Thoracic aorta (tissue), 2 donors: ENCODE measurements at places on chromosomes 3 and 15. TPM values are rescaled to one million over a fixed set of nuclear protein-coding genes. Genes with fewer than 3 reads are reported as not detected.

DNA sequence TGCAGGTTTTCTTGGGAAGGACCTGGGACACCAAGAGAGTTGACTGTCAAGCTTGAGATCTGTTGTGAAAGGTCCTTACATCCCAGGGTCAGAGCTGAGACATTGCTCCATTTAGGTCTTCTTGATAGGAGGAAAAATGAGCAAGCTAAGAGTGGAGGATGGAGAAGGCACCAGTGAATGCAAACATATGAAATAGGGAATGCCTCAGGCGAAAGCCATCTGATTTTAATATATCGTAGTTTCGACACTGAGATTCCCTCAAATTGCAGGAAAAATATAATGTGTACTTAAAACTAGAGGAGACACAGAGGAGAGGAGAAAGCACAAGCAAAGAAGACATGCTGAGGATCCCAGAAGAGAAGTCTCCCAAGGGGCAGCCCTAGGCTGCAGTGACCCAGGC is 85.5 kb downstream of the TM4SF4 start:
- no peak for DNase-seq

GRCh38 chr3:121995161-121996137 is 26.6 kb downstream of the ILDR1 start:
- DNase-seq = no peak

DNA sequence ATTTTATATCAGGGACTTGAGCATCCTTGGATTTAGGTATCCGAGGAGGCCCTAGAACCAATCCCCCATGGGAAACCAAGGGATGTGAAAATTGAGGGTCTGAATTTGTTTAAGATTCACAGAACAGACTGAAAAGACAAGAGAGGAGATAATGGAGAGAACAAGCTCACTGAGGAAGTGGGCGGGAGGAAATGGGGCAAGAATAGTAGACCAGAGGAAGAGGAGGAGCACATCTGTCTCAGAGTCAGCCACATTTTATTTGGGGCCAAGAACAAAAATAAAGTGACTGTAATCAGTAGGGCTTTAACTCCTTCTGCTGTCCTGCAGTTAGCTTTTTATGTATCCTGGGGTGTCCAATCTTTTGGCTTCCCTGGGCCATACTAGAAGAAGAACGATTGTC is 63.8 kb downstream of the BLM start:
- DNase-seq = no peak

GRCh38 chr15:93801206-93801605 is 430.2 kb upstream of the MCTP2 start:
- no peak for DNase-seq

- no peak for DNase-seq
These were observed 22.1 kb downstream of the UBE3A start for GRCh38 chr15:25416693-25417092.

Gene LDHAL6B
- total RNA-seq = not detected

Gene CERS3
- total RNA-seq = not detected

Gene PLXNA1
- 70.1 TPM for total RNA-seq

Gene SEMA3B
- 57.2 TPM for total RNA-seq
